ENCODE measurements at places on chromosomes 7 and 10.

GRCh38 chr10:71038921-71039320 lies 150.6 kb upstream of the PCBD1 start:
- no peak for DNase-seq

- no peak for DNase-seq
Observed at GRCh38 chr7:4962872-4963775, 4.1 kb upstream of the MMD2 start.

DNA sequence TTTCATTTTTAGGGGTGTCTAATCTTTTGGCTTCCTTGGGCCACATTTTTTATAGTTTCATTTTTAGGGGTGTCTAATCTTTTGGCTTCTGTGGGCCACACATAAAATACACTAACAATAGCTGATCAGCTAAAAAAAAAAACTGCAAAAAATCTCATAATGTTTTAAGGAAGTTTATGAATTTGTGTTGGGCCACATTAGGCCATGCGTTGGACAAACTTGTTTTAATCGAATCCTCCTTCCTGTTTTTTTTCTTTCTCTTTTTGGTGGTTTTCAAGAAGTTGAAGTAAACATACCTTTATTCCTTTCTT lies 37.4 kb downstream of the ZNRF2 start:
- no peak for DNase-seq

DNA sequence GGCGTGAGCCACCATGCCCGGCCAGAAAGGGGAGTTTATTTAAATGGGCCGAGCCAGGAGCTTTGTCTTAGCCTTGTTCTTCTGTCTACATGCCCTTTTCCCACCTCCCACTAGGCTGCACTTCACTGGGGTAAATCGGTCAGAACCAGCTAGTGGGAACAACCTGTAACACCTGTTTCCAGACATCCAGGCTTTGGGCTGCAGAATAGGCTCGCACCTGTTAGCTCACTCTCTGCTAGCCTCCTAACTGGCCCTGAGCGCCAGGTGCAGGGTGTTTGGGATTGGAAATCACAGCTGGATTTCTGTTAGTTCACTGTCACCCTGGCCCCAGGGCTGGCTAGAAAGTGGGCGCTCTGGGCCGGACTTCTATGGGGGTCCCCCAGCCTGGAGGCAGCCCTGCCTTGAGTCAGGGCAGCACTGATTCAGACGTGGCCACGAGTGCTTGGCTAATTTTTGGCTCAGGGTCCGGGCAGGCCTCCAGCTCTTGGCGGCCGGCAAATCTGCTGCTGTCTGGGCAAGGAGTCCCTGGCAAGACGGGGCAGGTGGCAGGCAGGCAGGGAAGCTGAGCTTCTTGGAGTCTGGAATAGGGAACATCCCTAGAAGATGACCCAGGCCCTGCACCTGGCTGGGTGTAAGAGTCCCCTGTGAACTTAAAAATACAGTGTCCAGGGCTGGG lies 48.6 kb downstream of the GTF2IRD1 start:
- no peak for DNase-seq

DNA sequence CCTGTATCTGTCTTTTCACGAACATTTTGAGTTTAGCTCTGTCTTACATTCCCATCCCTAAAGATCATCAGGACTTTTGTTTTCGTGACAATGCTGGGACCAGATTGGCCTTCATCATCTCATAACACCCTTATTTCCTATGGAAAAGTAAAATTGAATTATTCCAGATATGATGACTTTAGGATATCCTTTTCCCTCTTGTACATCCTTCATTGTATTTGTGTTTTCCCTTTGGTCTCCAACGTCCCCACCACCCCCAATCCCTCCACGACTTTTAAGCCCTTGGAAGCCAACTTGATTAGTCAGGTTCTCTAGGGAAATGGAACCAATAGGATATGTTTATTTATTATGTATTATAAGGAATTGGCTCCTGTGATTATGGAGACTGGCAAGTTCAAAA lies 167.6 kb downstream of the ARL4A start:
- DNase-seq = no peak

DNA sequence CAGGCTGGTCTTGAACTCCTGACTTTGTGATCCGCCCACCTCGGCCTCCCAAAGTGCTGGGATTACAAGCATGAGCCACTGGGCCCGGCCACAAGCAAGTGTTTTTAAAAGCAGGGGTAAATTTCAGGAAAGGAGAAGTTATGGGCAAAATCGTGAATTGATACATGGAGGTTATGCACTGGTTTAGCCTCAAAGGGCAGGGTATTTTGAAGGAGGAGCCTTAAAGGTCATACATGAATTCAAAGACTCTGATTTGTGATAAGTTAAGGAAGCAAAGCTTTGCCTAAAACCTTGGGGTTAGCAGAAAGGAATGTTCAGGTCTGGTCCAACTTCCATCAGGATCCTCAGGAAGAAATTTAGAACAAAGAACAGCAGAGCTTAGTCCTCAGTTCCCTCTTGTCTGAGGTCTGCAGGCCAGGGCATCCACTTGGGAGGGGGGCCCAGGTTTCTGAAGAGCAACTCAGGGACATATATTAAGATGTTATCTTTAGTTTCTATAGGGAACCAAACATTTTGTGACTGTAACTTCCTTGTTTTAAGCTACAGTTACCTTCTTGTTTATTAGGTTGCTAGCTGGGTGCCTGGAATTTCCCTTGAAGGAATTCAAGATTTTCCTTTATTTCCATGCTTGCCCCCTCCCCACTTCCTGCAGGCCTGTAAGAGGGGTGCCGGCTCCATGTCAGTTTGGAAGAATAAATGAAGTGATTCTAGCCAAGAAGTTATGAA lies 2.8 kb upstream of the REPIN1 start:
- no peak for DNase-seq

DNA sequence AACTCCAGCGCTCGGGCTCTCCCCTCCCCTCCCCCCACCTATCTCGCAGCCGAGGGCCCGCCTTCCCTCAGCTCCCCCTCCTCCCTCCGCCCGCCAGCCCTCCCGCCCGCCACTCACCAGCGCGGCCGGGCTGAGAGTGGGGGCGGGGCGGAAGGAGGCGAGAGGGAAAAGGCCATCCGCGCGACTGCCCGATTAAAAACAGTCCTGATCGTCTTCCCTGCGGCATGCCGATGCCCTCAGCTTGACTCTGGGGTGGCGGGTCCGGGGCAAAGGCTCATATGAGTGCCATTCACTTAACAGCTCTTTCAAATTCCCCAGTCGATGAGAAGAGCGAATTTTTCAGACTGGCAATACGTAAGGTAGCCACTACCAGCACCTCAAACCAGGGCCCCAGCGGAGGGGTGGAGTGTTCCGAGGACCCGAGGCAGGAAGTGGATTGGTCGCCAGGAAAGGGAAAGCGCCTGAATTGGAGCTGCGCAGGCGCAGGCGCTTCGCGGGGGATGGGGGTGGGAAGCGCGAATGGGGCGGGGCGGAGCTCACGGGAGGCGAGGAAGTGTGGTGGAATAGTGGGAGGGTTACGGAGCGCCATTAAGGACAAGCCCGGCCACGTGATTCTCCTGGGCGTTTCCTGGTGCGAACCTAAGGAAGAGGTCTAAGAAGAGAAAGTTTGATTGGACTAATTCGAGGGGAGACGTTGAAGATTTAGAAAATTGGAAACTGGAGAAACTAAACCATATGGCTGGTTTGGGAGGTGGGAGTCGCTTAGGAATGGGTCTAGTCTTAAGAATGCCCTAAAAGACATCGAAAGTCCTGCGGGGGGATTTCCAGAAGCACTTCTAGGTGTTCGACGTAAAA lies at the start of gene UPF2:
Gene UPF2, minus strand, starts transcription at position 13 of the 855 bp plus-strand sequence. CDS start 7,386 bp downstream, outside the sequence.
- peak; percentile 95 for DNase-seq

GRCh38 chr10:64011912-64012714 lies 490.9 kb downstream of the REEP3 start:
- DNase-seq = no peak

- DNase-seq = no peak
Observed at GRCh38 chr7:78688376-78688775, 765.1 kb downstream of the MAGI2 start.

DNA sequence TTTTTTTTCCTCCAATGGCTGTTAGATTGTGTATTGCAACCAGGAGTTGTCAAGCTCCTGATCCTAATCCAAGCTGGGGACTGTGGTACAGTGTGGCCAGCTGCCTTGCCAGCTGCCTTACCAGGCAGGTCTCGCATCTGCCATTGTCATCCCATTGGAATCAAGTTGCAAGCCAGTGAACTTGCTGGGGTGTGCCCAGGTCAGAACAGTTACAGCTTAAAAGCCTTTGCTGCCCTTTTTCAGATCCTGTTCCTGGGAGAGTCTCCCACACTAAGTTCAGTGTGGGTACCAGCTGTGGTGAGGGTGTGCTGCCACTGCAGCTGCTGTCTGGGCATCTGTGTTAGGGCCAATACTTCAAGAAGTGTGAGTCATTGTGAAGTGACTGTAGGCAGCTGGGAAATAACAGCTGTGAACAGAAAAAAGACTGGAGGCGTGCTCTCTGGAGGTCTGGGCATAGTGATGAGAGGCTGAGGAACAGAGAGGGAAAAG lies 72.8 kb downstream of the CCNY start:
- peak; percentile 56 for DNase-seq

DNA sequence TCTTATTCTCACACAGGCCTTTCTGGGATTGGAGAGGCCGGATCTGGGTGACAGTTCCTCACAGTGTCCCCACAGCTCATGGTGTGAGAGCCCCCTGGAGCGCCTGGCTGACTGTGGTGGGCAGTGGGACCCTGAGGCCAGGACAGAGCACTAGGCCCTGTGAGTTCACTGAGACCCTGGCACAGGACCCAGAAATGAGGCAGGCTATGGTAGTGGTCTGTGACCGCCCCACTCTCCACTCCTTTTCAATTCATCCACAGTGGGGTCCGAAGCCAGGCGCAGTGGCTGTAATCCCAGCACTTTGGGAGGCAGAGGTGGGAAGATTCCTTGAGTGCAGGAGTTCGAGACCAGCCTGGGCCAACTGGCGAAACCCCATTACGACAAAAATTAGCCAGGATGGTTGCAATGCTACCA lies 95.9 kb upstream of the TNRC18 start:
- DNase-seq = no peak

- DNase-seq = no peak
Observed at GRCh38 chr10:4474829-4475228, 351.2 kb upstream of the AKR1E2 start.

- no peak for DNase-seq
Observed at GRCh38 chr7:158060216-158060615, 527.4 kb downstream of the PTPRN2 start.

DNA sequence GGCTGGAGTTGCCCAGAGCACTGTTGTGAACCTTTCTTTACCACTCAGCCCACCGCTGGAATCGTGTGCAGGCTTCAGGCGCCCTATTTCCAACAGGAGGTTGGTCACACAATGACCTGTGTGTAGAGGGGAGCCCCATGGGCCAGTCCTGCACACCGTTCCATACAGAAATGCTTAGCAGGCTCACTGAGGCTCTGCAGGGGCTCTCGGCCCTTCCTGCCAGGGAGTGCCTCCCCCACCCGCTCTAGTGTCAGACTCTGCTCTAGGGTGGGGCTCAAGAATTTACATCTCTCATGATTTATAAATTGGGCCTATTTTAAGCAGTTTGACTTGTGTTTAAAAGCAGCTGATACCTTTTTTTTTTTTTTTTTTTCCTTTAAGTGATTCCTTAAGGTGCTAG lies 42.0 kb downstream of the SHH start:
- no peak for DNase-seq

DNA sequence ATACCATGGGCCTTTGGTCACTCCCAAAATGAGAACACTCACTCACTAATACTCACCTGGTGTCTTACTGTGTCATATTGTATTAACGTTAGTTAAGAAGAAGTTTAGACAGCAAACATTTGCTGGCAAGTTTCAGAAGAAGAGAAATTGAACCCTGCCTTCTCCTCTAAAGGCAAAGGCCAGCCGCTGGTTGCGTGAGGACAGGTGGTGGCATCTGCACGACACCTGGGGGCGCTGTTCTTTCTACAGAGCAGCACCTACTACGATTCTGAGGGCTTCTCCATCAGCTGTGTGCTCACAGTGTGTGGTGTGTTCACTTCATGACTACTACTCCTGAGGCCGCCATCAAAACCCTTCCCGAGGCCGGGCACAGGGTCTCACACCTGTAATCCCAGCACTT lies 17.9 kb upstream of the CLEC2L start:
- DNase-seq = no peak

GRCh38 chr10:3067859-3068179 lies 471 bp downstream of the PFKP start:
- no peak for DNase-seq

- DNase-seq = no peak
Observed at GRCh38 chr10:123472606-123473005, 193.5 kb upstream of the GPR26 start.

GRCh38 chr7:936386-937054 lies 18.0 kb downstream of the ADAP1 start:
- DNase-seq = no peak

DNA sequence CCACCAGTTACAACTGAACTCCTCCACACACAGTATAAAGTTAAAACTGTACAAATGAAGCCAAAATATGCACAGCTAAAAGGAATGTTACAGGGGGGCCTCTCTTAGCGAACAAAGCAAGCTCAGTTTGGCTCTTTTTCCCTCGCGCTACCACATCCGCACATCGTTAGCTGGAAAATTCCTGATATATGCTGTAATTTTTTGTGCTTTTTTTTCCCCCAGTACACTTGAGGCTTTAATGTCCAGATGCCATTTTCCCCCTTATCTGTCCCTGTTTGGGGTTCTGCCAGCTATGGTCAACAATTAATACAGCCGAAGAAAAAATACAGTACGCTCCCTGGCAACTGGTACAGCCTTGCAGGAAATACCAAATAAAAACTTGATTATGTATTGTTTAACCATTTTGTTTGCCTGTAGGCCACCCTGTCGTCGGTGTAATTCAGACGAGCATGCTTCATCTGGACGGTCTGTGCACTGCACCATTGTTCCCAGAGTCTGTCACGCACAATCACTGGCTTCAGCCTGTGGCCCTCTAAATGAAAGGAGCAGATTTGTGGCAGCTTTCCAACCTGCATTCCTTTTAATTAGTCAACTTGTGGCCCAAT lies 108.1 kb upstream of the FAM133B start:
- peak; percentile 96 for DNase-seq

Data from kidney glomerular epithelial cell (primary cell).